ENCODE measurements at places on chromosomes 5 and 9. TPM values are rescaled to one million over a fixed set of nuclear protein-coding genes. Genes with fewer than 3 reads are reported as not detected.

DNA sequence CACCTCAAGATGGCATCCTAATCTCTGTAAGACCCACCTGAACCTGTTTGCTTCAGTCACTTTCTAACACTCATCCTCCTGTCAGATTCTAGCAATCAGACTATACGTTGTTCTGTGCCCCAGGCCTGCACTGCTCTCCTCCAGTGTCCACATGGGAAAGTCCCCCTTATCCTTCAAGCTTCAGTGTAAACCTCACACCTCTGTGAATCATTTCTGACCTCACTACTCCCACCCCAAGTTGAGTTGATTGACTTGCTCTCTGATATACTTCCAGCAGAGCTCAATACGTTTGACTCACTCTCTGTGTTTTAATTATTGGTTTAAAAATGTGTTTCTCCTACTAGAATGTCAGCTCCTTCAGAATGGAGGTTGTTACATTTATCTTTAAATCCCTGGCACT, 240.2 kb downstream of the FBXL17 start:
- DNase-seq, result no peak

MTX3 gene
- polyA plus RNA-seq, result 29.5 TPM

CDHR2 gene
- 0.60 TPM for polyA plus RNA-seq

CCDC171 gene
- polyA plus RNA-seq, result 10.0 TPM
